ENCODE measurements at places on chromosomes 12 and 14.

DNA sequence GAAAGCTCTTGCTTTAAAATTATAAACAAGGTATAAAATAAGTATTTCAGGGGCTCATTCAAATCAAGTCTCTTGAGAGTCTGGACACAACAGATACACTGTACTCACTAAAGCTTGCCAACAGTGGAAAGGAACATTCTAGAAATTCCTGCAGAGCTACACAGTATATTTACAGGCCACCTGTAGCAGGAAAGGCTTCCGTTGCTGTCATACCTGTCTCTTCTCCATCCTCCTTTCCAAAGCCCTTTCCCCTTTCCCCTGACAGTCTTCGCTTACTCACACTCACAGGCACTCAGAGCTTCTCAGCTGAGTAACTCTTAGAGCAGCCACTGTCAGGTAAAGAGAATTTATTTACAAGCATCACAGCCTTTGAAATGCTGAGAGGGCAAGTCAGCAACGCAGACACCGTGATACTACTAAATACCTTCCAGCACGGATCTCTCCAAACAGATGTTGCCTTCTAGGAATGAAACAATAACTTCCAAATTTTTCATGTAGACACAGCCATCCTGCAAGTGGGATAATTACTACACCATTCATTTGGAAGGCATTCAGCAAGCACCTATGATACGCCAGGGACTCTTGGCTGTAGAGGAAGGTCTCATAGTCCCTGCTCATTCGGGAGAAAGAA is 167.9 kb downstream of the FOXN3 start:
- no peak for DNase-seq

GRCh38 chr12:121927813-121928212 is 9.4 kb downstream of the CFAP251 start:
- DNase-seq: no peak

- no peak for DNase-seq
Measured at GRCh38 chr12:66461331-66461730, 159.0 kb downstream of the HELB start.

DNA sequence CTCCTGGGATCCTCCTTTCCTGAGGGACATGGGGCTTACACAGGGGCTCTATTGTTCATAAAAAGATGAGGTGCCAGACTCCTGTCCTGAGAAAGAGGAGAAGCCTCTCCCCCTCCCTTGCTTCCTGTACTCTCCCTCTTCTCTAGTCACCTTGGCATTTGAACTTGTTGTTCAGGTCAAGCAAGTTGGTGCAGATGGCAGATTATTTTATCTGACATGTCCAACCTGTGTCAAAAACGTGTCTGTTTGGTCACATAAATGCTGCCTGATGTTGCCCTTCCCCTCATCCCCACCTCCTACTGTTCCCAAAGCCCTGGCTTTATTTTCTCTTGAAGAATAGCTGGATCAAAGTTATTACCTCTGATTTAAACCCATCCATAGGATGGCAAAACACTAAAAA is 154.8 kb downstream of the TMX1 start:
- no peak for DNase-seq

- DNase-seq: no peak
Measured at GRCh38 chr12:69354556-69355187, 4.9 kb upstream of the YEATS4 start.

- DNase-seq: no peak
Measured at GRCh38 chr14:89339579-89339978, 77.5 kb downstream of the FOXN3 start.

DNA sequence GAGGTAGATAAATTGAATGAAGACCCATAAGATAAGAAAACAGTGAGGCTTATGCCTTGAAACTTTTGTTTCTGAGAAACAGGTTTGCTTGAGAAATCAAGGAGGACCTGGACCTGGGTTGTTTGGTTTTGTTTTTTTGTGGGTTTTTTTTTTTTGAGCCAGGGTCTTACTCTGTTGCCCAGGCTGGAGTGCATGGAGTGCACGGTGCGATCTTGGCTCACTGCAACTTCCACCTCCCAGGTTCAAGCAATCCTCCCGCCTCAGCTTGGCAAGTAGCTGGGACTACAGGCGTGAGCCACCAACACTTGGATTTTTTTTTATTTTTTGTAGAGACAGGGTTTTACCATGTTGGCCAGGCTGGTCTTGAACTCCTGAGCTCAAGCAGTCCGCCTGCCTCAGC is 9.0 kb upstream of the PPTC7 start:
- DNase-seq: no peak

Measured in T-helper 9 cell (primary cell).